ENCODE measurements at places on chromosomes 4 and X.

DNA sequence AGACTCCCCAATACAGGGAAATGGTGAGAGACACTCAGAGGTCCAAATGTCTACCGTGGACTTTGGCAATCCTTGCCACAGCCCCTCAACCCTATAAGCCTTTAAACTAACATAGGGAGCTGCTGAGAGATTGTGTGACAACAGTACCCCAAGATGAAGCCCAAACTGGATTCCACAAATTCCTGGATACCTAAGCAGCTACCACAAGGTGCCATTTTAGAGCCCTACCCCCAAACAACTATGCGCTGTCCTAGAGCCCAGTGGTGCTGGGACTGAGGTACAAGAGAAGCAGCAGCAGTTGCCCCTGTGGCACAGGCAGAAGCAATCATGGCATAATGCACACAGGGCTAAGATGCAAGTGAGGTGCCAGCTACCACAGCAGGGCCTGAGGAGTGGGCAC is 2.7 kb upstream of the TMPRSS11F start:
- DNase-seq, result no peak

DNA sequence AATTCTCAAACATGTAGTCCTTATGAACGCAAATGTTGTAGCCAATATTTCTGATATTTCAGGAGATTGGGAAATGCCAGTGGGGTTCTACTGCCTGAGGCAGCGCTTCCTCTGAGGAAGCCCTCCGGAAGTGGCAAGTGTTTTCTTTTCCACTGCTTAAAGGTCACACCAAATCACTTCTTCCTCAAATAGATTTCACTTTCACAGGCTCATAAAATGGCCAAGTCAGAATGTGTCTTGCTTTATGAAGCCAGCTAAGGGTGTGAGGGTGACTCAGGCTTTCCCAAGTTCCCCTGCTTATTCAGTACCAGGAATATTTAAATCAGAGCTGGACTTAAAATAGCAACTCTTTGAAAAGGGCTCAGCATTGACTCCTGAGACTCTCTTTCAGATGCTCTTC is 514.2 kb upstream of the DIPK2B start:
- DNase-seq, result no peak

- no peak for DNase-seq
Measured at GRCh38 chr4:123662827-123663226, 266.2 kb downstream of the SPRY1 start.

DNA sequence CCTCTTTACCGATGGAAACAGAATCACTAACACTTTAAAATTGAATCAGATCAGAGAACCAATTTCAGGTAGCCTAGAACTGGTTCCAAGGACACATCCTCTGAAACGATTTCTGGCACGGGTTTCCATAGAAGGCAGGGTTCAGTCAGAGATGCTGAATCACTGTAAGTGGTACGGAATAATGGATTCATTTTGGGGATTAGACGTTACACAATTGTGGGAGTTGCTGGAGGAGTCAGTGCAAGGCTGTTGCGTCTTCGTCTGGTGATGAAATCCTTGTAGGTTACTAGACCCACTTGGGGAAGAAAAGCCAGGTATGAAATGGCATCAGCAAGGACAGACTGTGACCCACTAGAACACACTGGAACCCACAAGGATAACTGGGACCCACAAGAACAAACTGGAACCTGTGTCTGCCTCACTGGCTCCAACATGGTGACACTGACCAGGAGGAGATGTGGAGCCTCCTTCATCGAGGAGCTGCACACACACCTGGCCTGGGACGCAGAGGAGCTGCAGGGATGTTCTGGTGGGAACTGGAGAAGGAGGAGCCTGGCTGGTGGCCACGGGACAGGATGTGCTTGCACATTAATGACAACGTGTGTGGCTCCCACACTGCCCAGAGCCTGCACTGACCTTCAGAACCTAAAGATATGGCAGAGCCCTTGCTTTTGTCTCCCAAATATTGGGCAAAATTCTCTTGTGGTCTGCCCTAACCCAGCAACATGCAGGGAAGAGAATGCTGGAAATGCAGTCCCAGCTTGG is 105.1 kb downstream of the TRAPPC11 start:
- DNase-seq, result no peak

GRCh38 chrX:136975684-136976470 is 57.9 kb downstream of the GPR101 start:
- no peak for DNase-seq

- DNase-seq, result no peak
Measured at GRCh38 chr4:103365285-103365684, 167.1 kb upstream of the CENPE start.

DNA sequence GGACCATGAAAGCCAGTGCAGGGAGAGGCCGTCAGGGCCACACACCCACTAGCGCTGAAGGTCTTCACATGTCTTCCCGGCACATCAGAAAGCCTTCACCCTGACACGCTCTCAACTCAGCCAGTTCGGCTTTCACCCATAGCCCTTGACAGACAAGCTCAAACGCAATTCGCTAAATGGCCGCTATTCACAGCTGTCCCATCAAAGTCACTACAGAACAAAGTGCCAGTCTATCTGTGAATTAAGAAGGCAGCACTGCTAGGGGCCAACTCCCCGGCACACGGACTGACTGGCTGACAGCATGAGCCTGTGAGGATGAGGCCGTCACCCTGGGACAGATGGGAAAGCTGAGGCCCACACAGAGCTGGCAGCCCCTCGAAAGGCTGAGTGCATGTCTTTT is 45.7 kb downstream of the ACOX3 start:
- no peak for DNase-seq

DNA sequence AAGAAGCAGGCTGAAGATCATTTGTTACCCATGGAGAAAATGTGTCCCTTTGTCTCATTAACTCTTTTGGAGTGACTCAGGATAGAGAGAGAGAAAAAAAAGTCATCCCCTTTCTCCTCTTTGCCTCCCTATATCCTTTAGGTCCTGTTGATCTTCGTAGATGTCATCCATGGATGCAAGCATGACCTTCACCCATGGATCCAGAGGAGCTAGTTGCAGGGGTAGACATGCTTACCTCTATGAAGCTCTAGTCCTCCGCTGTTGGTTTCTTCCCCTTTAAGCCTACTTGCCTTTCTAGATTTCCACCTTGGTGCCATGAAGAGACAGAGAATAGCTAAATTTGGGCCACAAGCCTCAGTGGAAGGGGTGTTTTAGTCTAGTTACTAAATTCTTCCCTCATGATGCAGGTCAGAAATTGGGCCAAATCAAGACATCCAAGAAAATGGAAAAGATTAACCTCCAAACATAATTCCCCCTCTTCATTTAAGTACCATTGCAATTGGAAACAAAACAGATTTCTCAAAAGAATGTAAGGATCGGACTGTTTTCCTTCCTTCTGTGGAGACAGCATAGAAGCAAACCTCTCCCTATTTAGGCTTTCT is 178.4 kb downstream of the TECRL start:
- DNase-seq, result no peak

DNA sequence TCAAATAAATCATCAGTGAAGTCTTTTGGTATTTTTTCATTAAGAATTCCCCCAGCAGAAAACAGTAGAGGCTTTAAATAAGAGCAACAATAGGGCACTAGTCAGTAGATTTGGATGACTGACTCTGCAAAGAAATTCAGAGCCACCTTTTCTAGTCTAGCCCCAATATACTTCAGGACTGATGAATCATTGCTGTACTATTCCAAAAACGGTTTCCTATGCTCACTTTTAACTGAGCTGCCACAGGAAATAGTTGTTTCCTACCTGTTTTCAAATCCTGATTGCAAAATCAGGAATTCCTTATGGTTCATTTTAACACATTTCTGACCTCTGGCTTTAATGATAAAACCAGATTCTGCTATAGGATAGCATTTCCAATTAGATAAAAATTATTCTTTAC is 171.6 kb downstream of the NR3C2 start:
- no peak for DNase-seq

GRCh38 chrX:49040376-49040955 is 2.7 kb downstream of the TFE3 start:
- DNase-seq, result no peak

DNA sequence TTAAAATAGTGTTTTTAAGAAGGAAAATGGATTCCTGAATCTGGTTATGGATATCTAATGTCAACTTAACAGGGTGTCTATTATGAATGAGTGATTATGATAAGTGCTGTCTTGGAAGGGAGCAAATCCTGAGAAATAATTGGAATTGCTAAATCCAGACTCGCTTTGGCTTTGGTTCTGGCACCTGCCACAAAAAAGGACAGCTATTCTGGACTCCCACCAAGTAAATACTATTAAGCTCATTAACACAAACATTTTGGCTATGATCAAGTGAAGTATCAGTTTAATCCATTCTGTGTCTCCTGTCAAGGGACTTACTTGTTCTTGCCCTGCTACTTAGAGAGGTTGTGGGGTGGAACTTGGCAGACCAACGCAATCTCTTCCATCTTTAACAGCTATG is 403.7 kb downstream of the CENPC start:
- DNase-seq, result no peak

DNA sequence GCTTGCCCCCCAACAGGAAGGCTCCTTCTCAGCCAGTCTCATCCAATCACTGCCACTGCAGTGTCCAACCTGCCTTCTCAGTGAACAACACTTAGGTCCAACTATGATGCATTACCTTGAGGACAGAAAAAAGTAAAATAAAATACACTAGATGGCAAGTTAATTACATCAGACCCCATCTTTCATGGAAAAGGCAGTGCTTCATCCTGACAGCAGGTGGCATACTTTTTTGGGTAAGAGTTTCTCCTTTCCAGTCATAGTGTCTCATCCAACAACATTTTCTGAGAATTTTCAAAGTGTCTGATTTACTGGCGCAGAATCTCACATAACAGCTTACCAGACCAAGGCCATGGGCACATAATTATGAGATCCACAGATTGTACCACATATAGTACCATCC is 1742.8 kb downstream of the PCDH7 start:
- DNase-seq, result no peak

Data from sciatic nerve (tissue), 2 donors.